ENCODE measurements at places on chromosomes 2 and 18. TPM values are rescaled to one million over a fixed set of nuclear protein-coding genes. Genes with fewer than 3 reads are reported as not detected.

Gene DYNAP
- polyA plus RNA-seq: not detected

Gene ZSCAN30
- 28.3 TPM for polyA plus RNA-seq

Gene AFF3
- 24.3 TPM for polyA plus RNA-seq

Gene CD8B
- 0.83 TPM for polyA plus RNA-seq

Gene BCL2
- polyA plus RNA-seq: 27.4 TPM

Gene RAX
- polyA plus RNA-seq: not detected

Gene LOXHD1
- polyA plus RNA-seq: 0.57 TPM

Gene OR6B2
- polyA plus RNA-seq: not detected

Gene TNFRSF11A
- 2.7 TPM for polyA plus RNA-seq

Gene PRSS56
- polyA plus RNA-seq: 0.15 TPM

Gene GPC1
- 31.7 TPM for polyA plus RNA-seq

Gene SERPINE2
- polyA plus RNA-seq: 123 TPM

Gene FAM237A
- not detected for polyA plus RNA-seq

Gene LDAH
- 36.4 TPM for polyA plus RNA-seq

Gene UGT1A4
- not detected for polyA plus RNA-seq

Gene MLPH
- polyA plus RNA-seq: 6.5 TPM

Gene CD28
- polyA plus RNA-seq: 2.1 TPM

Gene PPP1R1C
- polyA plus RNA-seq: 1.5 TPM

Gene ABCG8
- 1.2 TPM for polyA plus RNA-seq

Gene LPIN2
- polyA plus RNA-seq: 42.0 TPM

Gene C1GALT1C1L
- polyA plus RNA-seq: 4.9 TPM

Gene SETBP1
- 33.8 TPM for polyA plus RNA-seq

Gene FER1L5
- polyA plus RNA-seq: 1.8 TPM

Gene MREG
- polyA plus RNA-seq: 21.1 TPM

Gene PTGR3
- polyA plus RNA-seq: 40.6 TPM

Gene GRB14
- 2.4 TPM for polyA plus RNA-seq

Gene RFTN2
- 28.7 TPM for polyA plus RNA-seq

Gene USP37
- polyA plus RNA-seq: 17.3 TPM

Gene UGT1A5
- not detected for polyA plus RNA-seq

Gene DBI
- polyA plus RNA-seq: 271 TPM

Gene ELOA2
- polyA plus RNA-seq: 0.09 TPM

Gene ANO7
- polyA plus RNA-seq: 1.9 TPM

Gene DAPL1
- 40.7 TPM for polyA plus RNA-seq

Gene GREB1L
- 6.7 TPM for polyA plus RNA-seq

Gene LINC00305
- 1.4 TPM for polyA plus RNA-seq

Gene NT5DC4
- 1.2 TPM for polyA plus RNA-seq

Gene CNGA3
- polyA plus RNA-seq: not detected
